ENCODE measurements at places on chromosomes 16 and 17.

DNA sequence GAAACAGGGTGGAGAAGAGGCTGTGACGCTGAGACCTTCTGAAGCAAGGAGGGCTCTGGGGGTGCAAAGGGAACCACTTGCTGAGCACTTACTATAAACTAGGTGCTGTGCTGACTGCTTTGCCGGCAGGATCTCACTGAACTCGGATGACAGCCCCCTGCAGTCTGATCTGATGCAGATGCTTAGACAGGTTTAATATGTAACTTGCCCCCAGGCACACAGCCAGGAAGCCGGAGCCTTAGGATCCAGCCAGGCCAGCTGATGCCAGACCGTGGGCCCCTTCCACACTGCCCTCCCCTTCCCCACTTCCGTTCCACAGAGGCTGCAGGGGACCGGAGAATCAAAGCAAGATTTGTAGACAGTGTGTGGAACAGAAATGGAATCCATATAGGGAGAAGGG lies 23.1 kb downstream of the SPACA3 start:
- no peak for DNase-seq

GRCh38 chr16:90032674-90033331 lies 13.5 kb upstream of the DBNDD1 start:
- DNase-seq: no peak

DNA sequence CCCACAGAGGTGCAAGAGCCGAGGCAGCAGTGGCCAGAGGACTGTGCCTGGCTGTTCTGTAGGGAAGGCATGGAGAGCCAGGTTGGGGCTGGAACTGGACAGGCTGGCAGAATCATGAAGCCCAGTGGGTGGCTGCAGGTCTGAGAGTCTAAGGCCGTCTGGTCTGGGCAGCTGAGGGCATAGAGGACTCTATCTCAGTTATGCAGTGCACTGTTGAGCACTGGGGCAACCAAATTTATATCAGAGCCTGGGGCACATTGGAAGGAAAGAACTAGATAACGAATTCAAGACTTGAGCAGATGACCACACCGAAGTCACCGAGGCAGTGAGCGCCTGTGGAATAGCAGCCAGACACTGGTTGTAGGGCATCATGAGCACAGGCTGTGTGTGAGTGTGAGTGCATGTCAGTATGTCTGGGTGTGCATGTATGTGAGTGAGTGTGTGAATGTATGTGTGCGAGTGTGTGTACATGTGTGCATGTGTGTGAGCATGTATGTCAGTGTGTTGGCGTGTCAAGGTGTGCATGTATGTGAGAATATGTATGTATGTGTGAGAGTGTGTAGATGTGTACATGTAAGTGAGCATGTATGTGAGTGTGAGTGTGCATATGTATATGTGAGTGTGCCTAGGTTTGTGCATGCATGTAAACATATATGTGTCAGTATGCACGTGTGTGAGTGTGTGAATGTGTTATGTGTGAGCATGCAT lies 37.0 kb downstream of the RGS9 start:
- DNase-seq: no peak

DNA sequence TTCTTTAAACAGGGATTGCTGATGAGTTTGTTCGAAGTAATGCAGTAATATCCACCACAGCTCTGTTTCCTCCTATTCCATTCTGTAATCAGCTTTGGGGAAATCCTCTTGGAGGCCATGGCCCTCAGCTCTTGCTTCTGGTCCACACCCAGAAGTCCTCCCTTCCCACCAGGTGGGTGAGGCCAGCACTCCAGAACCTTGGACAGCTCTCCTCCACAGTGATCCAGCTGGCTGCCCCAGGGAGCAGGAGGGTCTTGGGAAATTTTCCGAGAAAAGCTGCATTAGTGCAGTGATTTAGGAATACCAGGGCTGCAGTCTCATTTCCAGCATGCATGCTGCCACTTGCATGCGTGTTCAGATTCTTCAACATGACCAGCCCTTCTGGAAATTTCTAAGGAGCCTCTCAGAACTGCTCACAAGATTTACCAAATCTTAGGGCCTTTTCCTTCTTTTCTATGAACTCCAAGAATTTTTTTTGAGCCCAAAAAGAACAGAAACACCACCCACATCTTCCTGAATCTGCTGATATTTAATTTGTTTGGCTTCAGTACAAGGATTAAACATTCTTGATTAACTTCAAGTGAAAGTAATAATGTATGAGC lies 4.2 kb downstream of the SMPD3 start:
- DNase-seq: peak; percentile 70

GRCh38 chr16:88719933-88720296 lies 13.6 kb downstream of the CTU2 start:
- no peak for DNase-seq

DNA sequence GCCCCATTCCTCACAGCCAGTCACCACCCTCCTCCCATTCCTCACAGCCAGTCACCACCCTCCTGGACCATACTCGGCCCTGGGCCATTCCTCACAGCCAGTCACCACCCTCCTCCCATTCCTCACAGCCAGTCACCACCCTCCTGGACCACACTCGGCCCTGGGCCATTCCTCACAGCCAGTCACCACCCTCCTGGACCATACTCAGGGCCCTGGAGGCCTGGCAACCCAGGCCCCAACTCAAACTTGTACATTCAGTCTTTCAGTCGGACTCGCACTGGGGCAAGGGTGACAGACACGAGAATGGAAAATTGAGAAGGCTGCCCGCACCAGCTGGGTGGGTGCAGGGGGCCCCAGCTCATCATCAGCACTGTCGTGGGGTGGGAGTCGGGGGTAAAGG lies 30.4 kb upstream of the FOXK2 start:
- DNase-seq: no peak

GRCh38 chr17:53722407-53722806 lies 100.3 kb upstream of the KIF2B start:
- no peak for DNase-seq

DNA sequence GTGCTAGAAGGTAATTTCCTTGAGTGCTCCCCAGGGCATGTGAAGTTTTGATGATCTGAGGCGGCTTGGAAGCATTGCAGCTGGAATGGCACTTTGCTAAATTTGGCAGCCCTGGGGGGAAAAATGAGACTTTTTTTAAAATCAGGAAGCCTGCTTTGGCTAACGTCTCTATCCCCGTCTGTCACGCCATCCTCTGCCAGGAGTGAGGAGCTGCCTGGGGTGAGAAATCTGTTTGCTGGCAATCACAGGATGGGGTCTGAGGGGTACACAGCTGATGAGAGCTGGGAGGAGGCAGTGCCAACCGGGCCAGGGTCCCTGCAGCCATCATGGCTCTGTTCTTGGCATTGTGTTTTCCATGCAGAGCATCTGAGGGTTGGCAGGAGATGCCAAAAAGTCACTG lies 2.0 kb downstream of the ABCC12 start:
- no peak for DNase-seq

GRCh38 chr17:28573966-28574480 lies 2.7 kb downstream of the ALDOC start:
- DNase-seq: no peak

DNA sequence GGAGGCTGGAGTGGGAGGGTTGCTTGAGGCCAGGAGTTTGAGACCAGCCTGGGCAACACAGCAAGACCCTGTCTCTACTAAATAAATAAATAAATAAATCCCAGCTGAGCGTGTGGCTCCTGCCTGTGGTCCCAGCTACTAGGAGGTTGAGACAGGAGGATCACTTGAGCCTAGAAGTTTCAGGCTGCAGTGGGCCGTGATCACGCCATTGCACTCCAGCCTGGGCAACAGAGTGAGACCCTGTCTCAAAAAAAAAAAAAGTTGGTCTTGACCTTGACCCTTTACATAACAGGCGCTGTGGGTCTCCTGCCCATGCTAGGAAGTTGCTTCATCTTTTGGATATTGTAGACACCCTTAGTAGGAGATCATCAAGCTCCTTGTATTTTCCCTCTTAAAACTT lies 11.4 kb downstream of the ACSF2 start:
- no peak for DNase-seq

GRCh38 chr16:84947022-84947421 lies 64.3 kb downstream of the ZDHHC7 start:
- no peak for DNase-seq

GRCh38 chr16:52496051-52496876 lies 50.7 kb downstream of the TOX3 start:
- DNase-seq: no peak

DNA sequence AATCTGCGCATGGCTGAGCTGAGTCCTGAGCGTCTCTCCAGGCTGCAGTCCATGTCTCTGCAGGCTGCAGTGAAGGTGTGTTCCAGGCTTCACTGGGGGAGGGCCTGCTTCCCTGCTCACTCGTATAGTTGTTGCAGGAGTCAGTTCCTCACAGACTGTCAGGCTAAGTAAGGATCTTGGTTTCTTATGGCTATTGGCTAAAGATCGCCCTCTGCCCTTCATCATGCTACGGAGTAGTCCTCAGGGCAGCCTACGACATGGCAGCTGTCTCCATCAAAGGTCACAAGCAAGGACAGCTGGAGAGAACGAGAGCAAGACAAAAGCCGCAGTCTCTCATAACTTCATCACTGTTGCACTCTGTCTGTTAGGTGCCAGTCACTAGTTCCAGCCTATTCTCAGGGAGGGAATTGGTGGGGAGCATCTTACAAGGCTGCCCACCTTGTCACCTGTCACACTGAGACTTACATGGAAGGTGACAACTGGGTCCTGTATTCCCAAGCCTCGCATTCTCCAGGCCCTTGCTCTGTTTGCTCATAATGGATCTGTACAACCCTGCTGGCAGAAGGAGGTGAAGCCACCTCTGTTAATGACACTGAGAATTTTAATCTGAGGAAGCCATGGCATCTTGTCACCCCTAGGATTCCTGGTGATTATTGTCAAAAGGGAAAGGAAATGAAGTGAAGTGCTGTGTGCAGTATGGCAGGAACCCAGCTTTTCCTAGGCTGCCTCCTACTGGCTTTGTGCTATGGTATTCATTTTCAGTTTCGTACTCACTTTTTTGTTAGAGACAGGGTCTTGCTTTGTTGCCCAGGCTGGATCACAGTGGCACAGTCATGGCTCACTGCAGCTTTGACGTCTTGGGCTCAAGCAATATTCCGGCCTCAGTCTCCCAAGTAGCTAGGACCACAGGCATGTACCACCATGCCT lies 43.4 kb downstream of the MFSD11 start:
- DNase-seq: no peak

DNA sequence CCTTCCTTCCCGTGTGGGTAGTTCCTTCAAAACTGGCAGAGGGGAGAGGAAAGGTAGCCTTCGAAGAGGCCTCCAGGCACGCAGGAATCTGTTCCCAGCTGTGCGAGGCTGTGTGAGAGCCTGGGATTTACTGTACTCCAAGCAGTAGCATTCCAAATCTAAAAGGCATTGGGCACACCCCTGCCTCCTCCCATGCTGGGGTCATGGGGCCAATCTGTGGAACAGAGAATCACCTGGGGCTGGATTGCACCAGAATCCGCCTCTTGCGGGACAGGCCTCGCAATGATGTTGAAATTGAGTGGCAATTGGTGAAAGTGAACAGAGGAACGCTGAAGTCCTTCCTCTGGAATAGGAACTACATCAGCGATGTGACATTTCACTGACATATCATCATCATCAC lies 72.5 kb upstream of the IRX3 start:
- DNase-seq: no peak

GRCh38 chr17:69231521-69231920 lies 2.9 kb upstream of the ABCA10 start:
- no peak for DNase-seq

- no peak for DNase-seq
These were observed 124.2 kb upstream of the N4BP1 start for GRCh38 chr16:48734220-48734619.

- no peak for DNase-seq
These were observed 246.4 kb downstream of the PRKCA start for GRCh38 chr17:66548659-66549310.

GRCh38 chr16:85088570-85089199 lies 23.6 kb downstream of the CIBAR2 start:
- no peak for DNase-seq

DNA sequence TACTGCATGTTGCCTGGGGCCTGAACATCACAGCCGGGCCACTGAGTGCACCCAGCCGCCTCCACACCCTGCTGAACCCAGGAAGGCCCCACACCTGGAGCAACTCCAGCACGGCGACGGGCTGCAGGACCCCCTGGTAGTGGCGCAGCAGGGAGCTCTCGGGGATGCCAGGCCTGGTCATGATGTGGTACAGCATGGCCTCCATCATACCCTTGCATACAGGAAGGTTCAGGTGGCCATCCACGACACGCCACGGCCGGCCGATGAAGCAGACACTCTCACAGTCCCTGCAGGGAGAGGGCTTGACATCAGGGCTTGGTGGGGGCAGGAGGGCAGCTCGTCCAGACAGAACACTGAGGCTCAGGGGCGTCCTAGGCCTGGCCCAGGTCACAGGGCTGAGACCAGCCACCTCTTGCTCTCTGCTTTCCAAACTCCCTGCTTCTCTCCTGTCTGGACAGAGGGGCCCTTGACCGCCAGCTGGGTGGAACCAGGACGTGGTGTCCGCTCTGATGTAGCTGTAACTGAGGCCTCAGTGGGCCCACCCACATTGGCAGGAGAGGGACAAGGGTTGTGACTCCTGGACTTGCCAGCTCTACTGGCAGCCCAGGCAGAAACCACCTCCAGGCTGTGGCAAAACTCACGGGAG lies 60.3 kb downstream of the IL21R start:
- DNase-seq: no peak

DNA sequence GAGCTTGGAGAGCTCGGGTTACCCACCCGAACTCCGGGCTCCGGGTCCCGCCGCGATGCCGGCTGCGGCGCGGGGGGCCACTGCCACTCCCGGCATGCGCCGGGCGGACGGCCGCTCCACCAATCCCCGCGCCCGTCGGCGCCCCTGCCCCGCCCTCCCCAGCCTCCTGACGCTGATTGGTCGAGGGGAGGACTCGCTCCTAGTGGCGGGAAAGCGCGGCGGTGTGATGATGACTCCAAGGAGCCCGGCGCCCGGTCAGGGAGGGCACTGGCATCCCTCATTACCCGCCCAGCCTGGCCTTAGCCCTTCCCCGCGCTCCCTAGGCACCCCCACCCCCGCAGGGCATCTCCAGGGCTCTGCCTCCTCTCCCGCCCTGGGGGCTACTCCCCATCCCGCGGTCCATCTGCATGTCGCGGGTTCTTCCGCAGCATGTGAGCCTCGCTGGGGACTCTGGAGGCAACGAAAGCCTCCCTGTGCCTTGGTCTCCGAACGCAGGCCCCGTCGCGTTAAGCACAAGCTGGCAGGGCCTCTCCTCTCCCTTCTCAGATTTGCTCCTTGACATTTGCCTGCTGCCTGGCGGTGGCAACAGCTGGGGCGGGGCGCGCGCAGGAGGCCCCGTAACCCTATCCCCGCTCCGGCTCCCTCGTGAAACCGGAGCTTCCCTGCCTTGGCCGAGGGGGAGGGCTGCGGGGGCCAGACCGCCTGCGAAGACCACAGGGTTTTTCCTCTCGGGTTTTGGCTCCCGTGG lies 1.7 kb downstream of the ATP2A1 start:
- DNase-seq: peak; percentile 87

DNA sequence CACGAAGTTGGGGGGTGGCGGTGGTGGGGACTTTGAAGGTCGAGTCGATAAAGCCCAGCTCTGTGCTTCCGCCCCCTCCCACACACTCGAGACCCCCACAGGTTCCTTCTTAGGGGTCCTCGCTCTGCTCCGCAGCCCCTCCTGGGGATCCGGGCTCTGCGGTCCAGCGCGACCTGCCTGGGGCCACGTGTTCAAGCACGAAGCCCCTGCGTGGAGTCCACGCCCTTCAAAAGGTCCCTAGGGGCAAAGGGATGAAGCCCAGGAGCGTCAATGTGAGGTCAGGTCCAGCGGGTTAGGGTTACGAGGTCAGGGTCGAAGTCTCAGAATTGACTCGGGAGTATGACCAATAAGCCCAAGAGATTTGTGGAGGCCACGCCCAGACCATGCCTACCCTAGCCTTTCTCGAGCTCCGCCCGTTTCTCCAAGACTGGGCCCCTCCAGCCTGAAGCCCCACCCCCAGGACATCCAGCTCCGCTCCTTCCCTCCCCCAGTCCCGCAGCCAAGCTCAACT lies 786 bp upstream of the CACNA1G start:
- no peak for DNase-seq

All from progenitor cell of endocrine pancreas (in vitro differentiated cells).